ENCODE measurements at places on chromosomes 4 and X.
A peak's percentile ranks its signal among the peaks of the same experiment; 100 is the strongest.

DNA sequence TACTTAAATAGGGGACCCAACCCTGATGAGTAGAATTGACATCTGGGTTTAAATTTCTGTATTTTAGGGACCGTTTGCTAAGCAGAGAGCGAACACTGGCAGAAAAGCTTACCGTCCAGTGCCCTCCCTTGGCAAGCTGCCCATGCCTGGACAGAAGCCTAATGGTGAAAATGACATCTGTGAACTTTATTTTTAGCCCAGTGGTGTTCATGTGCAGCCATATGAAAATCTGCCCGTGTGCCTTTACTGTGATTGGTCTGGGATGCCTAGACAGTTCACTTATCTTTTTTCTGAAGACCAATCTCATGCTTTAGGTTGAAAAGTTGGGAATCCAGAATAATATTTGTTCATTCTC lies 1.1 kb downstream of the STBD1 start:
- peak; percentile 32 for DNase-seq

GRCh38 chrX:43573441-43574015 lies 82.6 kb upstream of the MAOA start:
- DNase-seq, result no peak

GRCh38 chr4:1706358-1706757 lies 5.8 kb downstream of the SLBP start:
- DNase-seq, result no peak

- DNase-seq, result no peak
Observed at GRCh38 chrX:12443534-12444098, 305.3 kb downstream of the FRMPD4 start.

DNA sequence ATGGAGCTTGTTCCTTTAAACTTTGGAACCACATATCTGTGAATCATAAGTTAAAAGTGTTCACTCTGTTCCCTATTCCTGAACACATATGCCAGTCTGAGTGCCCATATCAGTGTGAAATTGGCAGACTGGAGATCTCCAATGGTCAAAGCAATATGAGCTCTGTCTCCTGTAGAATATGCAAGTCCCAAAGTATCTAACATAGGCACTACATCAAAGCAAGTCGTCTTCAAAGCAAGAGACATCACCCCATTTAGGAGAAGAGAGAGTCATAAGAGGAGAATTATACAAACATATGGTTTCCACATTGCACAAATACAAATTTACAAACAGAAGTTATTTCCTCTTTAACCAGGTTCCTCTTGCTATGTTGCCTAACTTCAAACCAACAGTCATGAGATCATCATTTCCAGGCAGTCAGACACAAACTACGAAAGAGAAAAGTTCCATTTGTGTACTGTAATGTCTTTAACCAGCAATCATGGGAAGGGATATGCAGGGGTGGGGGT lies 9.9 kb upstream of the GK start:
- DNase-seq, result no peak

DNA sequence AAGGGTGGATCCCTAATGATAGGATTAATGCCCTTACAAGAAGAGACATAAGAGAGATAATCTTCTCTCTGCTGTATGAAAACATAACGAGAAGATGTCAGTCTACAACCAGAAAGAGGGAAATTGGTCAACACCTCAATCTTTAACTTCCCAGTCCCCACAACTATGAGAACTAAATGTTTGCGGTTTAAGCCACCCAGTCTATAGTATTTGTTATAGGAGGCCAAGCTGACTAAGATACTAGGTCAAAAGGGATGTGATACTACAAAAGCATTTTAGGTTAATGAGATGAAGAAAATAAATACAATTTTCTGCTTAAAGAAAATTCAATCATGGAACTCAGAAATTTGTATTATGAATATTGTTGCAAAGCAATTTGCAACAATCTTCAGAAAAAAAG lies 55.4 kb upstream of the LHFPL1 start:
- DNase-seq, result no peak

- DNase-seq, result no peak
Observed at GRCh38 chr4:53378171-53378482, 686 bp downstream of the FIP1L1 start.

GRCh38 chr4:152014280-152014679 lies 253.5 kb upstream of the GATB start:
- DNase-seq, result no peak

DNA sequence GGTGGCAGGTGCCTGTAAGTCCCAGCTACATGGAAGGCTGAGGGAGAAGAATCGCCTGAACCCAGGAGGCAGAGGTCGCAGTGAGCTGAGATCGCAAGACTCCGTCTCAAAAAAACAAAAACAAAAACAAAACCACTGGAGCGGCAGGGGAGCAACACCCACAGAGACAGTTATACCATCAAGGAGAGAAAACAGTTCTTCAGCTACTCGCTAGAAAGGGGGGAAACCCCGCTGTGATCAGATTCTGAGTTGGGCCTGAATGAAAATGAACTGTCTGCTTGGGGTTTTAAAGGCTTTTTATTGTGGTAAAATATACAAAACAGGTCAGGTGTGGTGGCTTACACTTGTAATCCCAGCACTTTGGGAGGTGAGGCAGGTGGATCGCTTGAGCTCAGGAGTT lies 16.8 kb upstream of the IRAK1 start:
- DNase-seq, result no peak

DNA sequence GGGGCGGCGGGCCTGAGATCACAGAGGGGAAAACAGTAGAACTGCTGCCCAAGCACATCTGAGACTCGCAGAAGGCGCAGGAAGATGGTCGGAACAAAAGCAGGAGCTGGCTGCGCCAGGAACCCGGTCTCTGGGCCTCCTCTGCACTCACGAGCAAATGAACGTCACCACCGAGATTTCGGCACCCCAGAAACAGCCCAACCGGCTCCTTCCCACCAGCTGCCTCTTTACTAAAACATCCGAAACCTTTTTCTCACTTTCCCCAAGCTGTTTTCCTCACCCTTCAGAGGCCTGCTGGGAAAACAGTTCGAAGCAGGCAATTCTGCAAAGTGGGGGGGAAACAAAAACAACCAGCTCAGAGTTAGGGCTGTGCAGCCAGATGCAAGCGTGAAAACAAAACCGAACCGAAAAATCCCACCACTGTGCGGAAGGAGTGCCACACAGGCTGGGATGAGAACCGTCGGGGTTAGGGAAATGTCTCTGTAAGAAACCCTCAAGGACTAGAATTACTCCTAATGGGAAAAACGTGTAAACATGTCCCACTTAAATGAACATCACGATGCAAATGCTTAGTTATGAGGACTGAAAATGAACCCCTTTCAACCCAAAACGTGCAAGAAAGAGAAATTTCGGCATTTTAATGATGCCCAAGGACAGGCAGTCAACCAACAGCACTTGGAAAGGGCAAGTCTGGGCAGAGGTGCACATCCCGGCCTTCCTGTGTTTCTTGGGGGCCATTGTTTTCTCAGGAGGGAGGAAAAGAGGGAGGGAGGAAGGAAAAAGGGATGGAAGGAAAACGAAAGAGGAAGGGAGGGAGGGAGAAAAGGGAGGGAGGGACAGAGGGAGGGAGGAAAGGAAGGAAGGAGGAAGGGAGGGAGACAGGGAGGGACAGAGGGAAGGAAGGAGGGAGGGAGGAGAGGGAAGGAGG lies 15.8 kb downstream of the DHRSX start:
- peak; percentile 73 for DNase-seq

DNA sequence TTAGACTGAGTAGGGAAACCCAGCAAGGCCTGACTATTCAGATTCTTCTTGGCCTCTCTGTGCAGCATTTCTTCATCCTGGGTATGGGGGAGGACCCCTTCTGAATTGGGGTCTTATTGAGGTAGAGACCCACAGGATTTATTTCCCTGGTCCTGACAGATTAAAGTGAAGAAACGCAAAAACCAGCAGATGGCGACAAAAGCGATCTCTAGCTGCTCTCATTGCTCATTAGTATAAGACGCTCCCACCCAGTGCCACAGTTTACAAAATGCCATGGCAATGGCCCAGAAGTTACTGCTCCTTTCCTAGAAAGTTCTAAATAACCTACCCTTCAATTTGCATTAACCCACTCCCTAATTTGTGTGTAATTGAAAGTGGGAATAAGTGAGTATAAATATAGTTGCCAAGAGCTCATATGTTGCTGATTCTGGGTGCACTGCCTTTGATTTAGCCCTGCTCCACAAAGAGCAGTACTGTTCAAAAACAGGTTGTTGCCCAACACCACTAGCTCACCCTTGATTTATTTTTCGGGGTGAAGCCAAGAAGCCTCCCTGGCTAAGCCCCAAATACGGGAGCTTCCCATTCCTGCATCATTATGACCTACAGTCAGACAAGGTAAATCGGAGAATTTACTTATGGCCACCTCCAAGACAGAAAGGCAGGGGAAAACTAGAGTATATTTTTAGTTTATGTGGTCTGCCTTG lies 3.7 kb upstream of the BEX4 start:
- DNase-seq, result peak; percentile 48

GRCh38 chrX:79035421-79035820 lies 90.2 kb downstream of the P2RY10 start:
- DNase-seq, result no peak

DNA sequence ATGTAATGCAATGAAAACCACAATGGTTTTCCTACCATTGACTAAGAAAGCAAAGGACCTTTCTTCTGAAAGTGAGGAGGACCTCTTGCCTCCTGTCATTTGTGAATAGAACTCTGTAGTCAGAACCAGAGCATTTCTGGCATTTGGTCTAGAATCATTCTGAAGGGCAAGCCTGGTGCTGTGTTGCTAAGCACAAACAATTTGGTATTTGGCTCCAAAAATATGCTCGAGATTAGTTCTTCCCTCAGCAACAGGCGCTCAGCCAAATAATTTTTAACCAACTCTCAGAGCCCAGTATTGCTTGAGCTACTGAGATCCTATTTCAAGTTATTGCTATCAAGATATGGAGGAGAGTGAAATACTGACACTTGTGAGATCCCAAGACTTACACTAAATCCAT lies 71.0 kb downstream of the SNCA start:
- peak; percentile 70 for DNase-seq

GRCh38 chrX:19183761-19184477 lies 61.7 kb upstream of the ADGRG2 start:
- no peak for DNase-seq

DNA sequence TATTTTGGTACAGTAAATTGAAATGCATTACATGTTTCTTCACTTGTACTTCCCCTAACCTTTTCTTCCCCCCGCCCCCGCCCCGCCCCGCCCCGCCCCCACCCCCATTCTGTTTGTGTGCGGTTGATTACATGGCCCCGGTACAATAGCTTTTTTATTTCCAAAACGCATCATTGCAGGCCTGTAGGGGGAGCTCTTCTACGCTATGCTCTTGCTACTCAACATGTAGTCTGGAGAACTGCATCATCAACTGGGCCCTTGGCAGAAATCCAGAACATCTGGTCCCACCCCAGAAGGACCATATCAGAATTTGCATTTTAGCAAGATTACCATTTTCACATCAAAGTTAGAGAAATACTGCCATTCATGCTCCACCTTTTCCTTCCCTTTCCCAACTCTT lies 333.3 kb upstream of the DDX53 start:
- no peak for DNase-seq

- DNase-seq, result no peak
Observed at GRCh38 chrX:102546828-102547493, 30.4 kb upstream of the TMSB15A start.

GRCh38 chr4:8831221-8832112 lies 40.2 kb downstream of the HMX1 start:
- no peak for DNase-seq

DNA sequence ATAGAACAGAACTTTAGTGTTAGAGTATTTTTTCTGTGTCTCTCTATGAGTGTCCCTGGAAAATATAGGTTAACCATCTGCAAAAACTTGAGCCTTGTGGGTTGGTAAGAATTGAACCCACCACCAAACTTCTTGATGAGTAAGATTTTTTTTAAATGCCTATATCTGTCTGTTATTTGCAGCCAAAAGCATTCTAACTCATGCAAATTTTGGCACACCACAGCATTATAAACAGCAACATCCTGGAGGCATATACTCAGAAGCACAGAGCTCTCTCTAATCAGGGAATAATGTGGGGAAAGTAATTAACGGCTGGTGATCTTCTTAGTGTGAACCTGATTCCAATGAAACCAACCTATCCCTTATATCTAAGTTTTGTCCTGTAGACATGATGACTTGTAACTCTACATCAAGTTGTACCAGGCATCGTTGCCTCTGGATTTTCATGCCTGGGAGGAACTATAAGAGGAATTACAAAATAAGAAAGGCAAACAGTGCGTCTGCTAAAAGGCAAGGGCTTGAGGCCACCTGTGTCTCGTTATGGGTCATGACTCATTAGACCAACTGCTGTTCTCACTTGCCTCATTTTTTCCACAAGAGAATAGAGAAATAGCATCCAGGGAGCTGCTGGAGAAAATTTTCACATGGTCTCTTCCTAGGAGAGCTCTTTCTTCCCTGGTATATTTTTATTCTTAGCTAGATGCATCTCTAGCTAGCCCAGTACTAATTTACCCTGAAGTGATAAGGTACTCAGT lies 202.4 kb downstream of the CHIC2 start:
- no peak for DNase-seq

DNA sequence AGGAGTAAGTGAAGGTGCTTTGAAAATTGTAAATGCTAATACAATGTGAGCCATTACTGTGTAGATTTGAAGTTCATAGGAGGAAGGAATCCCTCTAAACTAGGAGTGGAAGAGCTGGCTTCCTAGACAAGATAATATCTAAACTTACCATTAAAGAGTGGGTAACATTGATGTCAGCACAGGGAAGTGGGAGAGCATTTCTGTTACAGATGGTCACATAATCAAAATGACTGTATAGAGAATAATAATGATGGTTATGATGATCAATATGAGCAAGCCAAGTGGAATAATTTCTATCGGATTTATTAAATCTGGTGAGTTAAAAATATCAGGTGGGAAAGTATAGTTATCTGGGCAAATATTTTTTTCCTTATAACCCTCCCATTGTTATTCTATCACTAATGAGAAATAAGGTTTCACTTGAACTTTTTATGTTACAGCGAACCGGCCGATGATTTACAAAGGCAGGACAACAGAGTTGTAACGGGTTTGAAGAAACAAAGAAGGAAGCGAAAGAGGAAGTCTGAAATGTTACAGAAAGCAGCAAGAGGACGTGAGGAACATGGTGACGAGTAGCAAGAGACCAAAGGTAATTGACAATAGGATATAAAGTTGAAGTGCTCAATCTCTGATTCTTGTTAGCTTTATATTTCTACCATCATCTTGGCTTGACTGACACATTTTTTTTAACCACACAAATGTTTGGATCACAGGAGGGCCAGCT lies 43.5 kb downstream of the FMR1NB start:
- no peak for DNase-seq

GRCh38 chr4:119027811-119028210 lies 107.8 kb upstream of the MYOZ2 start:
- no peak for DNase-seq

- no peak for DNase-seq
Observed at GRCh38 chrX:103440621-103441020, 64.3 kb downstream of the BEX3 start.

GRCh38 chr4:174037049-174037448 lies 246.4 kb downstream of the FBXO8 start:
- DNase-seq, result no peak

DNA sequence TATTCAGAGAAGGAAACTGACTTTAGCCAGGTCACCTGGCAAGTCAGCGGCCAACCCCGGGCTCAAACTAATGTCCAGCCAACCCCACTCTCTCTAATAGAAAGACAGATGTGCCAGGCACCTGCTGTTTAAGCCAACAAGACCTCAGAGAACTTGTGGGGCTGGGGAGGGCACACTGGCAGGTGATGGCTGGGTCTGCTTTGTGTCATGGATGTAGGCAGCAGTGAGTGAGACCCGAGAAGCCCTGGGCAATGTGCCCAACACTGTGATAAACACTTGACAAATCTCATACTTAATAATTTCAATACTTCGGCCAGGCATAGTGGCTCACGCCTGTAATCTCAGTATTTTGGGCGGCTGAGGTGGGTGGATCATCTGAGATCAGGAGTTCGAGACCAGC lies 9.0 kb upstream of the CD99L2 start:
- no peak for DNase-seq

GRCh38 chrX:120365320-120365719 lies 3.4 kb downstream of the ATP1B4 start:
- peak; percentile 54 for DNase-seq
